Epithelial cell of esophagus (primary cell): ENCODE measurements at places on chromosomes 5 and 9.

DNA sequence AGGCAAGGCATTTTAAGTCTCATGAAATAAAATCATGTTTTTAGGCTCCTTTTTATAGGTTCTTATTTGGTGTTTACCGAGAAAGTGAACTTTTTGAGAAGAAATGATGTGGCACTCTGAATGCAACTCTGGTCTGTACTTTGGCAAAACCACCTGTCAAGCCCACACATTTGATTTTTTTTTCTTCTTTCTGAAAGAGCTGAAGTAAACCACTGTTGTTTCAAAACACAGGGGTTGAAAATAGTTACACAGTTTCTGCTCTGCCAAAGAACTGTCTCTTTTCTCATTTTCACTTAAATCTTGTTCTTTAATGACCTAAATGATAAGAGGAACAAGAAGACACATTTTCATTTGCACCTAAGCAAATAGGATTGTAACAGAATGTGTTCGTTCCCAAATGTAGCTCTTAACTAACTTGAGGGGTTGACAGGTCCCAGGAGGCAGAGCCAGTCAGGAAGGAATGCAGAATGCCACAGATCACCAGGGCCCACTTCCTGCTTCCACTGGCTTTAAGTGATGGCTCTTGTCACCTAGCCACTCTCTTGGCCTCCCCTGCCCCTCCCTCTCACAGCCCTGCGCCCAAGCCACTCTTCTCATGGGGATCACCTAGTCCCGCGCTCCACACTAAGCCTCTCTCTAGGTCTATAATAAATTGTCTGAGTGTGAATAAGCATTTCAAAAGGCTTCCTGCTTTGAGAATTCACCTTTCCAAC, 47.3 kb downstream of the MED27 start:
- no peak for DNase-seq

DNA sequence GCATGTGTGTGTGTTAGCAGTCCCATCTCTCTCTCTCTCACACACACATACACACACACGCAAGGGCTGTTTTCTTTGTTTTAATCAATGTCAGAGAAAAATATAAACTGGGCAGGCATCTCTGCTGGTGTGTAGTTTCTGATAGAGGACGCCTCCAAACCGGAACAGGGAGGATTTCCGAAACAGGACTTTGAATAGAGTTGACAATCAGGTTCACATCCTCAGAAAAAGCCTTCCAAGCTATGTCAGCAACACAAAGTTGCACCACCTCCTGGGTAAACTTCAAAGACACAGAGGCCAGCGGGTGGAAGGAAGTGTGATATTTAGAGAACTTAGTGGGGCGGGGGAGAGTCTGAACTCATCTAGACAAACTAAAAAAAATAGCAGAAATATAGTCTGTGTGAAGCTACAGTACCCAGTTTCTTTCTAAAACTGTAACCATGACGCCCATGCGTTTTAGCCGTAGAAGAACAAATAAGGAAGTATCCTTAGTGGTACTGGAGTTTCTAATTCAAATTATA, 1.2 kb downstream of the ST8SIA4 start:
- DNase-seq, result peak; percentile 33

DNA sequence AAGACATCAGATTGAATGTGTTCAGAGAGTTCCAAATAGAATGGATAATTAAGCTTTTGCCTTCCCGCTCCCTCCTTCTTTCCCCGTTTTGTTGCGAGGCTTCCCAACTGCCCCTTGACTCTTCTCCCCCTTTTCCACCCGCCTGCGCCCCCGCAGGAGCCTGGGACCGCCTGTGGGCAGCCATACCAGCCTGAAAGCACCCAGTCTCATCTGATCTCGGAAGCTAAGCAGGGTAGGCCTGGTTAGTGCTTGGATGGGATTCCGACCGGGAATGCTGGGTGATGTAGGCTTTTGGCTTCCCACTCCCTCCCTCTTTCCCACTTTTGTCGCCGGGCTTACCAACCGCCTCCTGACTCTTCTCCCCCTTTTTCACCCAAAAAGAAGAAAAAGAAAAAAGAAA, 6.8 kb upstream of the HSD17B4 start:
- DNase-seq, result no peak

DNA sequence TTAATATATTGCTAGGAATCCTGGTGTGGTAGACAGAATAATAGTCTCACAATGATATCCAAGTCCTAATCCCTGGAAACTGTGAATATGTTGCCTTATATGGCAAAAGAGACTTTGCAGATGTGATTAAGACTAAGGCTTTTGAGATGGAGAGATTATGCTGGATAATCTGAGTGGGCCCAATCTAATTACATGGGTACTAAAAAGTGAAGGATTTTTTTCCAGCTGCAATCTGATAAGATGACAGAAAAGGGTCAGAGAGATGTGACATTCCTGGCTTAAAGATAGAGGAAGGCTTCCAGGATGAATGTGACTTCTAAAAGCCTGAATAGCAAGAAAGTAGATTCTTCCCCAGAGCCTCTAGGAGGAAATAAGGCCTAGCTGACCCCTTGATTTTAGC, 80.7 kb upstream of the MPDZ start:
- DNase-seq, result no peak

DNA sequence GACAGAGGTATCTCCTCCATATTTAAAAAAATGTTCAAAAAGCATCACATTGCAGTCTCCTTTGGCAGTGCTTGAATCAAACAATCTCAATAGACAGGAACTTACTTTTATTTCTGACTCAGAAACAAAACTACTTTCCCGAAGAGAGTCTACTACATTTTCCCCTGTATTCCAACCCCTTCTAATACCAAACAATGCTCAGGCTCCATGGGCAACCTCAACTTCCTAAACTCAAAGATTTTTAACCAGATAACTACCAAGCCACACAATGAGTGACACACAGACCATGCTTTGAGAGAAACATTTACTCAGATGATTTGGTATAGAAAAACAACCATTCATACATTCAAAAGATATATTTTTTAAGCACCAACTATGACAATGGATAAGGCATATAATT, 70.5 kb downstream of the APBA1 start:
- no peak for DNase-seq

GRCh38 chr5:28927559-28928326, 1889.4 kb upstream of the CDH9 start:
- peak; percentile 39 for DNase-seq

DNA sequence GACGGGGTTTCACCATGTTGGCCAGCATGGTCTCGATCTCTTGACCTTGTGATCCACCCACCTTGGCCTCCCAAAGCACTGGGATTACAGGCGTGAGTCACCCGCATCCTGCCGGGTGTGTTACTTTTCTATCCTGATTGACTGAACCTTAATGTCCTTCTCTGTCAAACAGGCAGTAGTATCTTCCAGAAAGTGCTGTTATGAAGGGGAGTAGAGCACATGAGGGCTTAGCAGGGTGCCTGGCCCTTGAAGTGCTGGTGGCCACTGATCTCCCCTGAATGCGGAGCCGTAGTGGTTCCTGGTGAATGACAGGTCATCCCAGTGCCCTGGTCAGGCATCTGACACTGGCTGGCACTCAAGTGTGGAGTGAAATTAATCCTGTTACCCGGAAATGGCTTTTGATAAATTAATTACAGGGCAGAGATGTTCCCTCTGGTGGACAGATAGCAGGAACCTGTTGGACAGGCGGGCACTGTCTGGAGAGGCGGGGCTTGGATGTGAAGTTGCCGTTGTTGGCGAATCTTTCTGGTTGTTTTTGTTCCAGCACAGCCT, 28.4 kb downstream of the PRRC2B start:
- DNase-seq, result peak; percentile 69

GRCh38 chr9:37966412-37967013, 62.6 kb upstream of the SLC25A51 start:
- DNase-seq, result peak; percentile 65

DNA sequence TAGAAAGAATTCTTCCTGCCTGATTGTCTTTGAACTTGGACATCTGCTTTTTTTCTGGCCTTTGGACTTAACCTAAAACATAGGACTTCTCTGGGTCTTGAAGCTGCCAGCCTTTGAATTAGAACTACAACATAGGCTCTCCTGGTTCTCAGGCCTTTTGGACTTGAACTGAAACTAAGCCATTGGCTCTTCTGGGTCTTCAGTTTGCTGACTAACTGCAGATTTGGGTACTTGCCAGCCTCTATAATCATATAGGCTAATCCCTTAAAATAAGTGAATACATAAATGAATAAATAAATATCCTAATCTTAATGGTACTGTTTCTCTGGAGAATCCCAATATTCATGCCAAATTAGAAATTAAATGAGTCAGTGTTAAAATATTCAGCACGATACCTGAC, 473.4 kb upstream of the PAPPA start:
- peak; percentile 16 for DNase-seq

- no peak for DNase-seq
These were observed 505 bp upstream of the ACER2 start for GRCh38 chr9:19408316-19408692.

DNA sequence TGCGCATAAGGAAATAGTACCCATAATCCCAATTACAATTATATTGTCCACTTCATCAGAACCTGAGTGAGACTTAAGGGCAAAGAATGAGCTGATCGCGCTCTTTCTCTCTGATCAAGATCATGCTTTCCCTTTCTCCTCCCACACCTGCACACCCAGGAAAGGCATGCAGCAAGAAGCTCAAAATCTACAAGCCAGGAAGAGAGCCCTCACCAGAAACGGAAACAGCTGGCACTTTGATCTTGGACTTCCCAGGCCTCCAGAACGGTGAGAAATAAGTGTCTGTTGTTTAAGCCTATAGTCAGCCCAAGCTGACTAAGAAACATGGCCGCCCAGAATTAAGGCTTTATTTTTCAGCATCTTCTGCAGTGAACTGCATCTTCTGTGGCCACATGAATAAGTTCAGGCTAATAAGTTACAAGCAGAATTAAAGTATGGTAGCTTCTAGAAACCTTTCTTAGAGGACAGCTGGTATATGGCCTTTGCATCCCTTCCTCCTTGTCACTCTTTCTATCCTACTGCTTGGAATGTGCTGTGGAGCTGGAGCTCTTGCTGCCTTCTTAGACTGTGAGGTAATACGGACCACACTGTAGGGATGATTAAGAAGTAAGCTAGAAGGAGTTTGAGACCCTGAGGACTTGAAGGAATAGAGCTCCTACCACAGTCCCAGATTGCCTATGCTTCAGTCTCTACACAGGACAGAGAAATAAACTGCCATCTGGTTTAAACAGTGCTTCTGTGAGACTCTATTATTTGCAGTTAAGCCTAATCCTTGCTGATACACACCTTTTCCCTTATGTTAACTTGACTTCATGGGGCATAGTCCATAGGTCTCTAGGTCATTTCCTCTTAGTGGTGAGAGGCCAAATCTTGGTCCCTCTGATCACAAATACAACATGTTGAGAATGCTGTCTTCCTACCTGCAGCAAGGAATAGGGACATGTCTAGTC, 17.2 kb downstream of the OR2S2 start:
- no peak for DNase-seq

- DNase-seq, result no peak
These were observed 288.7 kb downstream of the FANCC start for GRCh38 chr9:95028853-95029219.

- no peak for DNase-seq
These were observed 158.4 kb downstream of the CARTPT start for GRCh38 chr5:71877511-71877910.

GRCh38 chr5:17893026-17893635, 258.9 kb downstream of the TAF11L14 start:
- no peak for DNase-seq

DNA sequence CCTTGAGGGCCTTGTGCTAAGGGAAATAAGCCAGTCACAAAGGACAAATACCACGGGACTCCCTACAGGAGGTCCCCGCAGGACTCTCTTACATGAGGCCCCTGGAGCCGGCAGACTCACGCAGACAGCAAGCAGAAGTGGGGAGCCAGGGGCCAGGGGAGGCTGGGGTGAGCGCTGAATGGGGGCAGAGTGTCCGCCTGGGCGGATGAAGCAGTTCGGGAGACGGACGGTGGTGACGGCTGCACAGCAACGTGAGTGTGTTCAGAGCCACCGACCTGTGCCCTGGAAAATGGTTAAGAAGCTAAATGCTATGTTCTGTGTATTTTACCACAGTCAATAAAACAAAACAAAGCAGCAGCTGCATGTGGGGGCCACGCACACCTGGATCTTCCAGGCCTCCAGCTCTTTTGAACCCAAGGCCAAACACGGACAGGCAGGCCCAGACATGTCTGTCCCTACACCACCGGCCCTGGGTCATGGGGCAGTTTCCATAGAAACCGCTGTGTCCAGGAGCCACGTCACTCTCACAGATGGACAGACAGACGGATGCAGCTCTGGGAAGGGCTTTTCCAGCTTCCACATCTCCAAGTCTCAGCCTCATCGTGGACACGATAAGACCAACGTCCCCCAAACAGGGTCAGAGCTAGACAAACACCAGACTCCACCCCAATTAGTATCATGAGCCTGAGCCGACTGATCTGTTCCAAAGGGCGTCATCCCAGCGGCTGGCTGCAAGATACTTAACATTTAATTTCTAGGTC, 103.9 kb downstream of the VAV2 start:
- peak; percentile 53 for DNase-seq

GRCh38 chr5:102596951-102597350, 98.2 kb upstream of the SLCO6A1 start:
- DNase-seq, result no peak
